Choroid plexus epithelial cell (primary cell): ENCODE measurements at places on chromosomes 11 and 22.
A peak's percentile ranks its signal among the peaks of the same experiment; 100 is the strongest.

DNA sequence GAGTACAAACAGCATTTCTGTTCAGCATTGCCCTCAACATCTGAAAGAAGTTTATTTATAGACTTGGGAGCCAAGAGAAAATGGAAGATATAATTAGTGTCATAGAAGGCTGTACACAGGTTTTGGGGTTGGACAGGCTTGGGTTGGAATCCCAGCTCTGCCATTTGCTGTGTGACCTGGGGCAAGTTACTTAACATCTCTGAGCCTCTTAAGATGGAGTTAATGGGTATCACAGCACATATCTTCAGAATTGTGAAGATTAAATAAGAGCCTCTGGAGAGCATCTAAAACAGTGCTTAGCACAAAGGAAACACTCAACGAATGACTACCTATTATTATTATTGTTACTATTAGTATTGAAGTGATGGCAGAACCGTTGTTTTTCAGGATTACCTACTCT is 12.1 kb downstream of the CACNG2 start:
- DNase-seq, result no peak

DNA sequence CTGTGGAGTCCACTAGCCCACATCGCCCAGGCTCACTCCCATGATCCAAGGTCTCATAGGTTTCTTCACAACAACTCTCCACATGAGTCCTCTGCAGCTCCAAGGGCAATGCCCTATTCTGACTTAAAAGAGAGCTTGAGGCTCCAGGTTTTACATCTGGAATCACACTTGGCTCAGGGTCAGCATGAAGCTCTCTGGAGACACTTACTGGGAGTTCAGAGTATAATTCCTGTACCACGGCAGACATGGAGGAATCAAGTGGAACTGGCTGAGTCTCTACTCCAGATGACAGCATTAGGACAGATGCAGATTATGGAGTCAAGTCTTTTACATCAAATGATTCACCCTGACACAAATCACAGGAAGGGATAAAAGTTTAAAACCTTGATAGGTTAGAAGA is 11.4 kb downstream of the PRR14L start:
- peak; percentile 40 for DNase-seq

- peak; percentile 81 for DNase-seq
These were observed 48.9 kb downstream of the APOL1 start for GRCh38 chr22:36301851-36302250.

GRCh38 chr11:2533587-2534133 is 88.9 kb downstream of the KCNQ1 start:
- peak; percentile 95 for DNase-seq

DNA sequence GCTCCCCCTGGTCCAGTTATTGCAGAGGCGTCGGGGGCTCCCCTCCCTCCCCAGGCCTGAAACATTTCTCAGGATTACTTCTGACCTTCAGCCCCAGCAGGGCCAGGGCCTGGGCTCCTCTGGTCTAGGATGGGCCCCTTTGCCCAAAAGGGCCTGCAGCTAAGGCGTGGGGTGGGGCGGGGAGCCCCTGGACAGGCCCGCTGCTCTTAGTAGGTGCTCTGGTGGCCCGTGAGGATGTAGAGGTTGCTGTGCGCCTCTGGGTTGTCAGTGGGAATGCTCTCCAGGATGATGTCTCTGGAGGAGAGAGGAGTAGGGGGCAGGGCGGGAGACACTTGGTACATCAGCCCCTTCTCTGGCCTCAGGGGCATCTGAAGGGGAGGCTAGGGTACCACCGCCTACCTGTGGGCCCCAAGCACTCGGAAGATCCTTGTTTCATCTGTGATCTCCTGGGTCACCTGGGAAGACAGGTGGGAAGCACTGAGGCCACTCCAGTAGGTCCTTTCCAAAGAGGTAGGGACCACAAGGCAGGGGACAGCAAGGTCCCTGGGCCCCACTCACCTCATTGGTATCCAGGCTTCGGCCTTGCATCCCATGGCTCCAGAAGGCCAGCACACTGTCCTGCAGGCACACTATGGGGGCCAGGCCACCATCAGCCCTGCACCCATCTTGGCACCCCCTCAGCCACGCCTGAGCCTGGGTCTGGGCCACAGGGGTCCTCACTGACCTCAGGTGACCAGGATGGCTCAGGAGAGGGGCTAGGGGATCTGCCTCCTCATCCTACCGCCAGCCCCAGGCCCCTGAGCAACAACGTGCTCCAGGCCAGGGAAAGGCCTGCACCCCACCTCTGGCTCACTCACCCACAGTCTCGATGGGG is 11.2 kb upstream of the SF1 start:
- no peak for DNase-seq

- no peak for DNase-seq
These were observed 120.5 kb downstream of the ZNF280B start for GRCh38 chr22:22388090-22388489.

GRCh38 chr11:67494371-67495233 is 10.6 kb downstream of the PITPNM1 start:
- DNase-seq, result no peak

GRCh38 chr22:22712666-22713365 is 68.4 kb downstream of the GGTLC2 start:
- DNase-seq, result no peak

GRCh38 chr11:48210052-48210451 is 6.6 kb upstream of the OR4B1 start:
- DNase-seq, result peak; percentile 12

GRCh38 chr11:2164861-2165555 is 4.0 kb upstream of the INS start:
- DNase-seq, result no peak

DNA sequence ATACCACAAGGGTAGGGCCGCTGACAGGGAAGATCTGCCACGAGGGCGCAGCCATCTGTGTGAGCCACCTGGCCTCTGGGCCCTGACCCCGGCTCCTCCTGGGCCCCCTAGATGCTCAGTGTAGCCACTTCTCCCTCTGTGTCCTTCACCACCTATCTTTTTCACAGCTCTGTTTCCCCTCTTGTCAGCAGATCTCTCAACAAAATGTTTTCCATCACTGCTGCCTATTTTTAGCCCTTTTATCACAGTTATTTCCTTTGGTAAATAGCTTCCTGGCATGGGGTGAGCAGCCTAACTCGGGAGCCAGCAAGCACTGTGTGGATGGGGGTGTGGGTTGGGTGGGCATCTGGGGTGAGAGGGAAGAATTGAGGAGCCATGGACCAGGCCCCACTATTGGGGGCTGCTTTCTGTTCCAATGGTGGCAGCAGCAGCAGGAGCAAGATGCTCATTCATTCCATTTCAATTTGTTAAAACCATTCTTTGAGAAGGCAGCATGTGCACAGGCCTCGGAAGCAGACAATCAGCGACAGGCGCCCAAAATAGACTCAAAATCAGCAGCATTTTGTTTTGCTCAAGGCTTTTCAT is 135.2 kb upstream of the NAV2 start:
- DNase-seq, result peak; percentile 68

DNA sequence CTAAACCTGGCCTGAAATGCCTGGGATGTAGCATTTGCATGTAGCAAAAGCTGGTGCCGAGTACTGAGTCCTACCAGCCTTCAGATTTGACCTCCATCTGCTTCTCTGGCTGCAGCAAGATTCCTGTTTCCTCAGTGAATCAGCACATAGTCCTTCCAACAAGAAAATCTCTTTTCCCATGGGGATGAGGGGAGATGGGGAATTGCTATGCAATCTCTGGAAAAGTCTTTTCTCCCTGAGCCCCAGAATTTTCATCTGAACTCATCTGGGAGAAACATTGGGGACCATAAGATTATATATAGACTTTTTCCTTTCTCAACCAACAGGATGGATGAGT is 32.0 kb upstream of the YWHAH start:
- no peak for DNase-seq

GRCh38 chr11:72038491-72038890 is 39.8 kb downstream of the IL18BP start:
- peak; percentile 82 for DNase-seq

GRCh38 chr11:27640954-27641353 is 59.3 kb downstream of the BDNF start:
- DNase-seq, result no peak

- no peak for DNase-seq
These were observed 46.4 kb downstream of the QSER1 start for GRCh38 chr11:32939046-32939445.

DNA sequence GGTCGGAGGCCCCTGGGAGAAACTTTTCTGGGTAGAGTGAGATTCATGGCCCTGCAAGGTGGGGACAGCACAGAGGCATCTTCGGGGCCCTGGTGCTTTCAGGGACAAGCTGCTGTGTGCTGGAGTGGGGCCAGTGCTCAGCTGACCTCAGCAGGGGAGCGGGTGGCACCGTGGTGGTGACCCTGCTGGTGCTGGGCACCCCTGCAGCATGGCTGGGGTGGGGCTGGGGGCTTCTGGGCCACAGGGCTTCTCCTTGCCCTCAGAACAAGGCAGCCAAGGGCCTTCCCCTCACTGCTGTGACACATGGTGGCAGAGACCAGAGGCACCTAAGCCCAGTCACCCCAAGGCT is 24.9 kb upstream of the GNB1L start:
- no peak for DNase-seq

DNA sequence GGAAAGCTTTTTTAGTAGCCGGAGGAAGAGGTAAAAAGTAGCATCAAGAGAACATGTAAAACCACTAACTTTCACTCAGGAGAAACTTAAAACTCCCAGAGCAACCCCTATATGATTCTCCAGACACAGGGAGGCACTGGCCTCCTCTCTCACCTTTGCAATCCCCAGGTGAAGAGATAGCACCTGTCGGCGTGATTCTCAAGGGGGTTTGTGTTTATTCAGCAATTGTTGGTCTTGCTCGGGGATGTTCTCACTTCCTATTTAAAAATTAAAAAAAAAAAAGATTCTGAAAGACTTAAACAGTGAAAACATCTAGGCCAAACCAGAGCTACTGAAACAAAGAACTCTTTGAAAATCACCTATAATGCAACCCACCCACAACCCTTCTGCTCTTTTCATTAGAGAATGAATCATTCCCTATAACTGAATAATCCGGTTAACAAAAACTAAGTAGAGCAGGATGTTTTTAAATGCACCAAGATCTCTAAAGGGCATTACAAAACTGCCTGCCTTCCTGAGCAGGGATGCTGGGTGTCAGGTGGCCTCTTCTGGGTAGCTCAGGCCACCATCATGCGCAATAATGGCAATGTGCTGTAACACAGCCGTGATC is 24.9 kb downstream of the DHCR7 start:
- DNase-seq, result no peak

DNA sequence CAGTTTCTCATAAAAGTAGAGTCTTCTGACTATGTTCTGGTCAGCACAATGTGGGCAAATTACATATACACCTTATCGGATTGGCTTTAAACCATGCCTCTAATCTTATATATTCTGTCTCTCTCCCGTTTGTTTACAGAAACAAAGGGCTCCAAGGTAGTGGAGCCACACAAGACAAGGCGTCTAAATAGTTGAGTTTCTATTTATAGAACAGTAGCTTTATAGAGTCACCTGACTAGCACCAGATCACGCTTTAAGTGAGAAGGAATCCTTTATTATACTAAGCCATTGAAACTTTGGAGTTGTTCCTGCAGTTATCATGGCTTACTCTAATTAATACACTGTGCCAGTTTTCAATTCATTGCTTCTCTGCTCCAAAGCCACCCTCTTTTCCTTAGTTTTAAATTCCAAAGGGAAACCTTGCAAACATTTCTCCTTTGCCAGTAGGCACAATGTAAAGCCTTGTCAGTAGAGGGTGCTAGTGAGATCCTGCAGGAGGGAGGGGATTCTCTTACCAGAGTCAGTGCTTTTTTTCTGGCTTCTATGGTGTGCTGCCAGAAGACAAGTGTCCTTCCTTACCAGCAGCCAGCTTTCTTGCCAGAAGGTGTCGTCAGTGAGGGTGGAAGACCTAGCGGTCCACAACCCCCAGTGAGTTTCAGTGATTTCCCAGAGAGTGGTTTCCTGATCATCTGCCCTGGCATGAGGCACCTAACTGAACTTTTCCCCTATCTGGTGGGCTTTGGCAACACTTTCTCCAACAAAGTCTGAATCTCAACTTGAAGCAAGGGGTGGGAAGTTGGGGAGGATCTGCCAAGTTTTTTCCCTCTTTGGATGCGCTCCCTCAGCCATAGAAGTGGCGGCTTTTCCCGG is 71.7 kb downstream of the RAB38 start:
- peak; percentile 83 for DNase-seq

DNA sequence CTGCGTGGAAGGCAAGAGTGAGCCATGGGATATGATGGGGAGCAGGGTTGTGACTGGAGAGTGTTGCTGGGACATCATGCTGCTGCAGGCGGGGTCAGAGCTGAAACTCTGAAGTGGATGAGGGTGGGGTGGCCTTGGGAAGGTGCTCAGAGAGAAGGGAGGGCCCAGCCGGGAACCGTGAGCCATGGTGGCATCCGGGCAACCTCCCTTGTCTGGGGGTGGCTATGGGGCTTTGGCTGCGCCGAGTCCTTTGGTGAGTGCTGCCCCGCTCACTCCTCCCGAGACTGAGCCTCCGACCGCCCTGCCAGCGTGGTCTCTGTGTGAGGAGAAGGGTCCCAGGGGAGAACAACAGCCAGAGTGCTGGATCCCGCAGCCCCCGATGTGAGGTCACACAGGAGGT is 632.0 kb downstream of the BRD1 start:
- DNase-seq, result no peak

DNA sequence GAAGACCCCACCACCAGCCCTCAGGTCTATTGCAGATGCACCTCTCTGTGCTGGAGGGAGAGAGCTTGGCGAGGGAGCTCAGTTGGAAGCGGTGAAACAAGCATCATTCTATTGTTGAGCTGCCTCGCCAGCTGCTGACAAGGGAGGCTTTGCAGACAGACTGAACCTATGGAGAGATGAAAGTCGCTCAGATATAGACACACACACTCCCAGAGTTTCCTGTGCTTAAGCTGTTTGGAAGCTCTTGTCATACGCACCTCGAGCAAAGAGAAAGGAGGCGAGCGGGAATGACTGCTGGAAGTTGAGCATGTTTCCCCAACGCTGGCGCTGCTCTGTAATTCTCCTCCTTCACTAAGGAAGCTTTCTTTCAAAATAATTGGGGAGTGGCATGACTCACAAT is 126.1 kb downstream of the TRIM29 start:
- no peak for DNase-seq

DNA sequence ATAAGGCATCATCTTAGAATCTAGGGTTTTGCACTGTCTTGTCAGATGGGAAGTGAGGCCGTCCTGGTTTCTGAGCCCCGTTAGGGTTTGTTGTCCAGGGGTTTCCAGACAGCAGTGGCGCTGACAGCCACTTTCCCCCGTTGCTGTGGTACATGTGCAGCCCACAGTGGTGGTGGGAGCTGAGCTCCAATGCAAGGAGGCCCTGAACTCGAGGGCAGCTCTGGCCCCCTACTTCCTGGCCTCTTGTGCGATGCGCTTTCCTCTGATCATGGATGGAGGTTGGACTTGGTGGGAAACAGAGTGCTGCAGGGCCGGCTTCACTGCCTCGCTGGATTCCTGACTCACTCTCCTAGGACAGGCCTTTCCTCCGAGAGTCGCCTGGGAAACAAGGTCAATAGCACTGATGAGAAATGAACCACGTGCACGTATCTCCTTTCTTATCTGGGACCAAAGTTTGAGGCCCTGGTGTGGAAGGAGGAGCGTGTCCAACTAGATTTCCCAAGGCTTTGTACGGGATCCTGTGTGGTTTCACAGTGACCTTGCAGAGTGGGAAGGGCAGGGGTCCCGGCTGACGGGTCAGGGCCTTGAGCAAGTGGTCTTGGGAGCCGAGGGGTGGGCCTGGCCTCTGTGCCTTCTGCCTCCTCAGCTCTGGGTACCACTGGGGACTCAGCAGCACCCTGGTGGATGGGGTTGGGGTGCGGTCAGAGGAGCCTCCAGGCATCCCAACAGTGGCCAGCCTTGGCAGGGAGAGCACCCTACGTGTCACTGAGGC is 3.7 kb downstream of the PHRF1 start:
- peak; percentile 48 for DNase-seq

- DNase-seq, result peak; percentile 25
These were observed 46.4 kb upstream of the MUC15 start for GRCh38 chr11:26618441-26618840.

- no peak for DNase-seq
These were observed 14.0 kb downstream of the TRIM29 start for GRCh38 chr11:120123946-120124345.
